ENCODE measurements at places on chromosomes 7 and 10. TPM values are rescaled to one million over a fixed set of nuclear protein-coding genes. Genes with fewer than 3 reads are reported as not detected.

- no peak overlapping the region for H3K4me3 ChIP-seq
- no peak for DNase-seq
- H3K27ac ChIP-seq = no peak overlapping the region
- peaks cover 11% of the 10 kb centered on the region for H3K4me1 ChIP-seq
- H3K36me3 ChIP-seq = no peaks in the 10 kb centered on the region
Measured at GRCh38 chr7:150982351-150982750, 4.2 kb upstream of the KCNH2 start.

DNA sequence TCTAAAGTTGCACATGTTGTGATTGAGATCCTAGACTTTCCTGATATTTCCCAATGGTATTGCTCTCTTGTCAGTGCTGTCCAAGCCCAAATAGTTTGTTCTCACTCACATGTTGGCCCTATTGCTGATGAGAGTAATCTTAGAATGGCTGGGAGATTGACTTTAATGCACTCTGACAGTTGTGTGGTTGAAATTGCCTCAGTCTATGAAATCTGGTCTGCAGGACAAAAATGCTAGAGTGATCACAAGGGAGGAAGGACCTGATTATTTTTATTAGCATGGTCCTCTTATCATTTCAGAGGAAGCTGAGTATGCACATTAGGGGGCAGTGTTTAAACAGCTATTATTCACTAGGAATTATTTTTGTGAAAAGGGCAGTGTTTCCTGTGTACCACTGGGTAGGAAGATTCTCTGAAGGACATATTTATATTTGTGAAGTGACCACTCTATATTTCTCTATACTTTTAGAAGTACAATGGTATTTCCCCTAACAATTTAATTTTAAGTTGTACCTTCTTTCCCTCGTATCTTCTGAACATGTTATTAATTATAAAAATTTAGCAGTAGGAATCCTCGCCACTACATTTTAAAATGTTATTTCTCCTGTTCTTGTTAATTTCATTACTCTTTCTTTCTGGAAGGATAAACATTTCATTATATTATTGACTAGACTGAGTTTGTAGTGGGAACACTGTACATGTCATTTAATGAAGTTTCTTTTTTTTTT, 64.4 kb downstream of the SUGCT start:
- no peaks in the 10 kb centered on the region for H3K36me3 ChIP-seq
- no peak overlapping the region for H3K4me3 ChIP-seq
- H3K27ac ChIP-seq = no peak overlapping the region
- peaks cover 3% of the 10 kb centered on the region for H3K4me1 ChIP-seq
- DNase-seq = no peak
- no peaks in the 10 kb centered on the region for H3K27me3 ChIP-seq

The UNC5B gene
- 6.3 TPM for total RNA-seq

The MRC1 gene
- total RNA-seq = 16.1 TPM

The LRRTM3 gene
- total RNA-seq = 1.4 TPM

The HOXA6 gene
- total RNA-seq = 0.32 TPM

The SKIDA1 gene
- 3.7 TPM for total RNA-seq

The VAX1 gene
- not detected for total RNA-seq

DNA sequence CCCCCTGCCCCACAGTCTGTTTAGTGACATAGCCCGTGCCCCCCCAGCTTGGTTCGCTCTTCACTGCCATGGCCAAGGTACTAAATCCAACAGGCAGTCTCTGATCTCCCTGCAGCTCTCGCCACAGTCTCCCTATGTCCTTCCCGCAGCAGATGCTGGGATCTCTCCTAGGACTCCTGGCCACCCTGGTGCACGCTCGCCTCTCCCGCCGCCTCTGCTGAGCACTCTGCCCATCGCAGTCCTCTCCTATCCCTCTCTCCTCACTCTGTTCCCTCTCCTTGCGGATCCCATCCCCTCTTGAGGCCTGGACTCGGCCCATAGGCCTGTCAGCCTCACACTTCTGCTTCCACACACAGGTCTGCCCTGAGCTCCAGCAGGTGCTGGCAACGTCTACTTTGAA, 204.8 kb upstream of the TCERG1L start:
- H3K36me3 ChIP-seq = no peaks in the 10 kb centered on the region
- H3K4me3 ChIP-seq = no peak overlapping the region
- no peaks in the 10 kb centered on the region for H3K27me3 ChIP-seq
- DNase-seq = no peak
- H3K27ac ChIP-seq = no peak overlapping the region
- no peaks in the 10 kb centered on the region for H3K4me1 ChIP-seq

The C7orf33 gene
- total RNA-seq = not detected

GRCh38 chr10:132939957-132940790, 2.2 kb downstream of the CFAP46 start:
- no peaks in the 10 kb centered on the region for H3K36me3 ChIP-seq
- H3K27ac ChIP-seq = no peak overlapping the region

The LEP gene
- not detected for total RNA-seq

- H3K4me1 ChIP-seq = peaks cover 2% of the 10 kb centered on the region
- no peak overlapping the region for H3K27ac ChIP-seq
- DNase-seq = no peak
Measured at GRCh38 chr7:155449008-155449868, 8.7 kb upstream of the EN2 start.

DNA sequence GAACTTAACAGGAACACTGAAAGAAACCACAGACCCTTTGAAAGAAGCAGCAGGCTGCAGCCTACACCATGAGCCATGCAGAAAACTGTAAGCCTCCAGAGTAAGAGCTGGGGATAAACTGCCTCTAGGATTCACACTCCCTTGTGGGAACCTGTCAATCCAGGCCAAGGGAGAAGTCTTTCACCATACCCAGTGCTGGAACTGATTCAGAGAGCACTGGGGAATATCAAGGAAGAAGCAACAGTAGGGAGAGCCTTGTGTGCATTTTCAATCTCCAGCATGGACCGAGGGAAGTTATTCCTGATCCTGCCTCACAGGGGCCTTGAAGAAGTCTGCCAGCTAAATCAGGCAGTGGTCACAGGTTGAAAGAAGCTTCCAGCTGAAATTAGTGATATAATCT, 282.2 kb downstream of the AGMO start:
- no peak overlapping the region for H3K4me3 ChIP-seq
- no peak overlapping the region for H3K27ac ChIP-seq
- no peaks in the 10 kb centered on the region for H3K36me3 ChIP-seq
- H3K4me1 ChIP-seq = peaks cover 2% of the 10 kb centered on the region
